ENCODE measurements at places on chromosomes 3 and 15.

DNA sequence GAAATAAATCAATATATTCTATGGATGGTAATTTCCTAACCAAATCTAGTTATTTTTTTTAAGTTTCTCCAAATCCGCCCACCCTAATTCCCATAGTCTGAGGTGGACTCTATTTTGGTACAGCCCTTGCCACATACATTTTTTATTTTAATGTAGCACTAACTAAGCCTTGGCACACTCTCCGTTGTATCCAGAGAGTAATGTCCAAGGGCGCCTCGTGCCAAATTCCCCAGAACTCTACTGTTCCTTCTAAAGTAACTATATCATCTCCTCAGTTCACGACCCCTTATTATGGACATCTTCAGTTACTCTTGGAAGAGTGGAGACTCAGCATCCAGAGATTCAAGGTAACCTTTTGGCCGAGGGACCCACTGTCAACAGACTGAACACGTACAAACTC lies 1.3 kb downstream of the VGLL3 start:
- no peak for DNase-seq

DNA sequence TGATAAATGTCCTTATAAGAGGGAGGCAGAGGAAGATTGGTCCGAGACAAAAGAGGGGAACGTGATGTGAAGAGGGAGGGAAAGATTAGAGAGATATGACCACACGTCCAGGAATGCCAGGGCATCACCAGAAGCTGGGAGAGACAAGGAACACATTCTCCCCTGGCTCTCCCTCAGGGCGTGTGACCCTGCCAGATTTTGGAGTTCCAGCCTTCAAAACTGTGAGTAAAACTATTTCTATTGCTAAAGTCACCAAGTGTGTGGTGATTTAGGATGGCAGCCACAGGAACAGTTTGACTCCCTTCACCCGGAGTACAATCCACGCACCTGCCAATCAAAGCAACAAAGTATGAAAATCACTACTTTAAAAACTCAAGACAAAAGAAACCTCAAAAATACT lies 32.1 kb upstream of the TJP1 start:
- DNase-seq: no peak

DNA sequence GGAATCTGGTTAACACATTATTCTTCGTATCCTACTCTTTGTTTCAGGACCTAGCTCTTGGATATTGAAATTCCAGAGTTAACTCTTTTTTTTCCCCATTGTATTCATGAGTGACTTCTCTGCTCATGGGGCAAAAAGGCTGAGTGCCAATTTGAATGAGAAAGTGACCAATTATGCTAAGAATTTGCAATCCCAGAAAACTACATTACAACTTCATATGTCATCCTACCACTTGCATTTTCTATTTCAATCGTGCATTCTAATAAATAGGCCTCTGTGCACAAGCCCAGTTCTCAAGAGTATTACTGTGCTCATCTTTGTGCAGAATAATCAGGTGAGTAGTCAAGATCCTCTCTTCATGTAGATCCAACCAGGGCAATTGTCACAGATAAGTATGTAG lies 537.8 kb downstream of the OTOL1 start:
- no peak for DNase-seq

GRCh38 chr3:141840737-141841544 lies 35.5 kb upstream of the ATP1B3 start:
- no peak for DNase-seq

DNA sequence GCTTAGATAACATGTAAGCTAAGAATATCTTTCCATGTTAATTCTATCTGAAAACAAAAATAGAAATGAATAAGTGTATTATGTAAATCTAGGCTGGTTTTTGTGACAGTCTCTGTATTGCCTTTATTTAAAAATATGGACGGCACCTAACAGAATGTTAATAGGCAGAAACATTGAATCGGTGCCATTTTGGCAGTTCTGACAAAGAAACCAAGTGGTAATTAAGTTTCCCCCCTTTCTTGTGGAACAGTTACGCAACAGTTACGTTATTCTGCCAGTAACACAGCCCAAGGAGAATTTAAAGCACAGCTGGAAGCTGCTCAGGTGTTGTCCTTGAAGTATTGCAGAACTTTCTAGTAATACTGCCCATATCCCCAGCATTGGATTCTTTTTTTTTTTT lies 21.5 kb downstream of the LARS2 start:
- DNase-seq: peak; percentile 69

- DNase-seq: no peak
Measured at GRCh38 chr15:45363334-45363733, 15.0 kb downstream of the GATM start.

DNA sequence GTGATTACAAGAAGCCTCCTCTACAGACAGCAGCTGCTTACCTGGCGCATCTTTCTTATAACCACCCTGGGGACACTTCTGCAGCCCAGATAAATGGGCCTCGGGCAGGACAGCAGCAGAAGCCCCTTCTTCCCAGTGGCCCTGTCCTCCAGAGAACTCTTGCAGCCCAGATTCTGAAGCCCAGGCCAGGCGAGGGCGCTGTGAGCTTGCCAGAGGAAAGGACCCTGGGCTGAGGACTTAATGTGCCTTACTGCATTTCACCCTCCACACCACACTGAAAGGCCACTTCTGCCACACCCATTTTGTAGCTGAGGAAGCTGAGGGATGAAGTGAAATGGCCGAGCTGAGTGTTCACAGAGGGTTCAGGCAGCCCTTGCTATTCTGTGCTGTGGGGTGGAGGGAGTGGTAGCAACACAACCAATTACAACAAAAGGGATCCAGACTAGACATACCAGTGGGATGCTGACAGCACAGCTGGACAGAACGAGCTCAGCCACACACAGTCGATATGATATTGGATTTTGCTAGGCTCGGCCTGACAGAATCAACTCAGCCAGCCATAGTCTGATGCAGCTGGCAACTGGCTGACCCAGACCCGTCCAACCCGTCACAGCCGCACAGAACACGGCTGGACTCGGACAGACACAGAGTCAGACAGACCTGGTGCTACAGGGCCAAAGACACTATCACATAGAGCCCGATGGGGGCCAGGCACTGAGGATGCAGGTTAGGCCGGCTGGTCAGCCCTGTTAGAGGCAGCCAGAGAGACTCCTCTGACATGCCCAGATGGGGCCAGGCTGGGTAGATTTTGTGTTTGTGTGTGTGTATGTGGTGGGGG lies 7.3 kb downstream of the ACOX2 start:
- no peak for DNase-seq

DNA sequence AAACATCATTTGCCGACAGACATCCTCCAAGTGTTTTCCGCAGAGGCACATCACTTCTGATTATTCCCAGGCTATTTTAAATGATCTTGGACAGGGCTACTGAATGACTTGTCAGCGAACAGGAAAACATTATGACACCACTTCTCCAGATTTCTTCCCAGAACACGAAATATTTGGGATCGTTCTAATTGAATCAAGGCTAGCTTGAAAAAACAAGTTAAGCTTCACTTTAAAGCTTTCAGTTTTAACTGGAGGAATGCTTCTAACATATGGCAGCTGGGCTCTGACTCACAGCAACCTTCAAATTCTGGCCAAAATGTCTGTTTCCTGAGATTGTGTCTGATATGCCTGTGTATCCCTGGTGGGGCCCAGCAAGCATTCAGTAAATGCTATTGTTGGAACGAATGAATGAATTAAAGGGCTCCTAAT lies 127.0 kb upstream of the ICE2 start:
- DNase-seq: no peak

DNA sequence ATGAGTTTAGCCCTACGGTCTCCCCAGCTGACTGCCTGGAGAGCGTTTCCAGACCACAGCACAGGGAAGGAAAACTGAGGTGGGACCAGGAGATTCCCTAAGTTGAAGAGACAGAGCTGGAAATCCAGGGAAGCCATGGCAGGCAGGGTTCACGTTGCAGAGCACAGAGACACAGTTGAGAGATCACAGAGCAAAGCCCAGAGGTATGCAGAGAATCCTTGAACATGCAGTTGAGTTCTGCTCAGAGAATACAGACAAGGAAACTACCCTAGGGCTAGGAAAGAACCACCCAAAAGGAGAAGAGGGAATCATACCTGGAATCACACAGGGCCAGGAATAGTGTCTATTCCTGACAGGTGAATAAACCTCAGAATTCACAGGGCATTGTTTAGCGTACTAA lies 14.3 kb downstream of the SLC28A1 start:
- DNase-seq: no peak

DNA sequence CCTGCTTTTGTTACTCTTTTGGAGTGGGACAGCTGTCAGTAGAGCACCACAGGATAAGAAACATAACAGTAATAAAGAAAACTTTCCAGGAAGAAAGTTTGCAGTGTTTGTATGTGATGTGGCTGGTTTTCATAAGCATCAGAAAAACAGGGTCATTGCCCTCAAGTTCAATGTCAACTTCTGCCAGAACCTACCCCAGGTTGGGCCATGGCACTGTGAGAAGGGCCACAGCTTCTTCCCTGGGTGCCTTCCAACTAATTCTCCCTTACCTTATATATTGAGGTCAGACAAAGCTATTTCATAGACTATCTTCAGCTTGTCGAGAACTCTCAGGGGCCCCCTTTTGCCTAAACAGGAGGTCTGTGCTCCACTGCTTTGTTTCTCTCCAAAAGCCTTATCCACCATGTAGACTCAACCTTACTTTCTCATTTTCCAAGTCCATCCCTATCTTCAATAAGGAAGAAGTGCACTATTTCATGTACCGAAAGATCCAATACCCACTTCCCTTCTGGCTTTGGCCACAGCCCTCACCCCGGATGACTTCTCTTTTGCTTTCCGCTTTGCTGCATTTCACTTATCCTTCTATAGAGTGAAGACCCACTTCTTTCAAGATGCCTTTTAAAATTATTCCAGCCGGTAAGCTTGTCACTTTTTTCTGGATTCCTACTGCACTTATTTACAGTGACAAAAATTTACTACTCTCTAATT lies 38.2 kb upstream of the PLCL2 start:
- DNase-seq: no peak

DNA sequence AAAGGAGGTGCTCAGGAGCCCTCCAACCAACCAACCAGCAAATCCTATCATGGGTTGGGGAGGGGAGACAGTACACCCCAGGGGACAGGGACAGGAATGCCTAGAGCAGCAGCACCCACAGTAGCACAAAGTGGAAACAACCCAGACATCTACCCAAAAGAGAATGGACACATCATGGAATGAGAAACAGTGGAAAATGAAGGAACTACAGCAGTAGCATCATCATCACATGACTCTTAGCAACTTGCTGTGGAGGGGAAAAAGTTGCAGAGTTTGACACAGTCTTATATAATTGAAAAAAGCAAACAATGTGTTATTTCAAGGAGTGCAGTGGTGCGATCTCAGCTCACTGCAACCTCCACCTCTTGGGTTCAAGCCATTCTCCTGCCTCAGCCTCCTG lies 11.0 kb downstream of the C3orf22 start:
- no peak for DNase-seq

DNA sequence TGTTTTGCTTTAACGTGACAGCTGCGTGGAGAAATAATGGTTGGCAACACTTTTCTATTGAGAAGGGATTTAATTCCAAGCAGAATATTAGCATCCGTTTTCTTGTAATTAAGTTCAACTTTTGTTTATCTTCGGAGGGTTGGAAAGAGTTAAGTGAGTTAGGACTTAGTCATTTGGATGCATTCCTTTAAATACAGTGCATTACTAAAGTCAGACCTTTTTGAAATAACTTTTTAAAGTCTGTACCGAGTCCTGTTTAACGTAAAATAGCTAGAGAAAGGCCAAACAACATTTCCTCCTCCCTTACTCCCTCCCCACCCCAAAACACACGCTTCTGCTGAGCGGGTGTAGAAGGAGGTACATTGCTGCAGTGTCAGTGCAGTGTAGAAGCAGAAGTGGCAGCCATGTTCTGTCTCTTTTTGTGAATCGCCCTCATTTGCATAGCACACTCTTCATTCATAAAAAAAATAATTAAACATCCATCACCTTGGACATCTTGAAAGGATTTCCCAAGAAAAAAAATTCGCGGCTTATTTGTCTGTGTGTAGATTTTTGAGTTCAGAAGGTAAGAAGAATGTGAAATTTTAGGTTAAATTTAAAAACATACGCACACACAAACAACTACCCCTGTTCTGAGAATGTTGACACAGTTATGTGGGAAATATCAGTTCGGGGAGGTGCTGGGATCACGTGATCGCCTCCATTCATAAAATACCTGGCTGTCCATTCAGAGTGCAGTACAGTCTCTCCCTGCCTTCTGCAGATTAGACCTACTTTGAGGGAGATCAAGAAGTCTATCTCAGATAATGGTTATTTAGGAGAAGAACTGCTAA lies 1.6 kb downstream of the SPRED1 start:
- peak; percentile 82 for DNase-seq

DNA sequence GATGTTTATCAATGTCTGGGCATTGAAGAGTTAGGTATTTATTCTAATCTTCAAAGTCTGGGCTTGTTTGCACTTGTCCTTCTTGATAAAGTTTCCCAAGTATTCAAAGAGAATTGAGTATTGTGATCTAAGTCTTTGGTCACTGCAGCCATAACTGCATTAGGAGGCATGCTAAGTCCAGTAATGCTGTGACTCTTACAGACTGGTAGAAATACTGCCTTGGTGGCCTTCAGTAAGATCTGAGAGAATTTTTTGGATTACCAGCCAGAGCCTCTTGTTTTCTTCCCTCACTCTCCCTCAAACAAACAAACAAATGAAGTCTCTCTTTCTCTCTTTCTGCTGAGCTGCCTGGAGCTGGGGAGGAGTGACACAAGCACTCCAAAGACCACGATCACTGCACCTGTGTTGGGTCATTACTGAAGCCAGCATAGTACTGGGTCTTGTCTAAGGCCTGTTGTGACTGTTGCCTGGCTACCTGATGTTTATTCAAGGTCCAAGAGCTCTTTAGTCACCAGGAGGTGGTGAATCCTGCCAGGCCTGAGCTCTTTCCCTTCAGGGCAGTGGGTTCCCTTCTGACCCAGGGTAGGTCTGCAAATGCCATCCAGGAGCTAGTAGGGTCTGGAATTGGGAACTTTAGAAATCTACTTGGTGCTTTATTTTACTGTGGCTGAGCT lies 14.8 kb upstream of the RBP2 start:
- DNase-seq: no peak

DNA sequence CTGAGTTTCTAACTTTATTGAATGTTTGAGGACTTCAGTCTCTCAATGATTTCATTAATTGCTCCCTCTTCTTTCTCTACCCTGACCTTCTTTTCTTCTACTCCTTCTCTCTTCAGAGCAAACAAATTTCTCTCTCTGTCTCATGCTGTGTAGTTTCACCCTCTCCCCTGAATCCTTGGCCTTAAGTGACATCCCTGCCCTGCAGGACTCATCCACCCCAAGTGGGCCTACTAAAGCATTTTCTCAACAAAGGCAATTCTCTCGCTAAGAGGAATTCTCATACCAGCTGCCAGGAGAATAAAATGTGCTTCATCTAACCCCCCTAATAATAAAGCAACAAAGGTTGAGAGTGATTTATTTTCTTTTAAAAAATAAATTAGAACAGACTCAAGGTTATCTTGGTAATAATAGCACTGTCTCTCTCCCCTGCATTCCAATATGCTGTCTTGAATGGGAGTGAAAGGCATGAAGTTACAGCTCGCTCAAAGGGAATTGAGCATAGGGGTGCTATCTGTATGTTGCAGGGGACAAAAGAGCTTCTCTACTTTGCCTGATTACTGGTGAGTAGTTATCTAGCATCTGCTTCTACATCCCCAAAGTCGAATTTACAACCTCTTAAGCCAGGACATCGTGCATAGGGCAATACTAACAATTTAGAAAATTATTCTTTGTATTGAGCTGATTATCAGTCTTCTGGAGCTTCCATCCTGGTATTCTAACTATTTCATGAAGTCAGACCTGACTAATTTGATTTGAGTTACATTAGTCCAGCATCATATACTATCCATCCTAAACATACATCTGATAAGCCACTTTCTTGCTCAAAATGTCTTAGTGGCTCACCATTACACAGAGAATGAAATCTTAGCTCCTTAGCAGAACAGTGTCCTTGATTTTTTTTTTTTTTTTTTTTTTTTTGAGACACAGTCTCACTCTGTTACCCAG lies 76.9 kb upstream of the DNAJC19 start:
- DNase-seq: no peak
